ENCODE measurements at places on chromosomes 2 and 18. TPM values are rescaled to one million over a fixed set of nuclear protein-coding genes. Genes with fewer than 3 reads are reported as not detected.

ARID5A gene
- polyA plus RNA-seq: 7.7 TPM

ZBTB7C gene
- 5.6 TPM for polyA plus RNA-seq

LPIN1 gene
- polyA plus RNA-seq: 38.1 TPM

NOP58 gene
- polyA plus RNA-seq: 29.3 TPM

Data from adipose tissue (tissue), 3 donors.